ENCODE measurements at places on chromosomes 2 and 18.

GRCh38 chr2:208239770-208240493, 14.9 kb downstream of the IDH1 start:
- no peak for DNase-seq

DNA sequence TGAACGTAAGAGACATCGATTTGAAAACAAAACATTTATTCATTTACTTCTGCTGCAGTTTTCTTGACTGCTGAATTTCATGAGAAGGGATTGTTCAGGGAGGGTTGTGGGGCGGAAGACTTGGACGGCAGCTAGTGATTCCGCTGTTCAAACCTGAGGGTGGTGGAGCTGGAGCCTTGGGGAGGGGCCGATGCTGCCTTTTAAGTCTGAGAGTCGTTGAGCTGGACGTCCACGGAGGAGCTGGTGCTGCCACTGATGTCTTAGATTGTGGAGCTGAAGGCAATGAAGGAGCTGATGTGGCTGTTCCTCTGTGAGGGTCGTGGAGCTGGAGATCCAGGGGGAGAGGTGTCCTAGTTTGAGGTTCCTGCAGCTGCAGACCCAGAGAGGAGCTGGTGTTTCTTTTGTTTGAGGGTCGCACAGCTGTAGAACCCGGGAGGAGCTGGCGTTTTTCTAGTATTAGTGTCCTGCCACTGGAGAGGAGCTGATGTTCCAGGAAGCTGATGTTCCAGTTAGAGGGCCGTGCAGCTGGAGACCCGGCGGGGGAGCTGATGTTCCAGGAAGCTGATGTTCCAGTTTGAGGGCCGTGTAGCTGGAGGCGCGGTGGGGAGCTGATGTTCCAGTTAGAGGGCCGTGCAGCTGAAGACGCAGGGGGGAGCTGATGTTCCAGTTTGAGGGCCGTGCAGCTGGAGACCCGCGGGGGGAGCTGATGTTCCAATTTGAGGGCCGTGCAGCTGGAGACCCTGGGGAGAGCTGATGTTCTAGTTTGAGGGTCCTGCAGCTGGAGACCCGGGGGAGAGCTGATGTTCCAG, 150.9 kb downstream of the RTP5 start:
- no peak for DNase-seq

DNA sequence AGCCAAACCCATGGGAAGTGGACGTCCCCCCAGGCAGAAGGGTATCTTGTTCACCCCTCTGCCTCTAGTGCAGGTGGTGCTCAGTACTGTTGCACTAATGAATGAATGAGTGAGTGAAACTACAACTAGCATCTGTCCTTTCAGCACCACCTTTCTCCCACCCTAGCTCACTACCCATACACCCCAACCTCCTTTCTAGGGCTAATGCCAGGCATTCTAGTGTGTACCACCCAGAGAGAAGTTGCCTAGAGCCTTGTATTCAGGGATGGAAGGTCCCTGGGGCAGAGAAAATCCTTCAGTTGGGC, 22.5 kb downstream of the CCT7 start:
- DNase-seq, result no peak

- no peak for DNase-seq
Observed at GRCh38 chr2:219997341-219997851, 370.0 kb downstream of the SLC4A3 start.

GRCh38 chr2:103780088-103780702, 1018.4 kb downstream of the TMEM182 start:
- no peak for DNase-seq

- no peak for DNase-seq
Observed at GRCh38 chr18:37854396-37854795, 288.8 kb upstream of the CELF4 start.

GRCh38 chr18:55265984-55266383, 306.7 kb upstream of the CCDC68 start:
- DNase-seq, result no peak
